Gastroesophageal sphincter (tissue), 4 donors: ENCODE measurements at places on chromosomes 2 and 18.

DNA sequence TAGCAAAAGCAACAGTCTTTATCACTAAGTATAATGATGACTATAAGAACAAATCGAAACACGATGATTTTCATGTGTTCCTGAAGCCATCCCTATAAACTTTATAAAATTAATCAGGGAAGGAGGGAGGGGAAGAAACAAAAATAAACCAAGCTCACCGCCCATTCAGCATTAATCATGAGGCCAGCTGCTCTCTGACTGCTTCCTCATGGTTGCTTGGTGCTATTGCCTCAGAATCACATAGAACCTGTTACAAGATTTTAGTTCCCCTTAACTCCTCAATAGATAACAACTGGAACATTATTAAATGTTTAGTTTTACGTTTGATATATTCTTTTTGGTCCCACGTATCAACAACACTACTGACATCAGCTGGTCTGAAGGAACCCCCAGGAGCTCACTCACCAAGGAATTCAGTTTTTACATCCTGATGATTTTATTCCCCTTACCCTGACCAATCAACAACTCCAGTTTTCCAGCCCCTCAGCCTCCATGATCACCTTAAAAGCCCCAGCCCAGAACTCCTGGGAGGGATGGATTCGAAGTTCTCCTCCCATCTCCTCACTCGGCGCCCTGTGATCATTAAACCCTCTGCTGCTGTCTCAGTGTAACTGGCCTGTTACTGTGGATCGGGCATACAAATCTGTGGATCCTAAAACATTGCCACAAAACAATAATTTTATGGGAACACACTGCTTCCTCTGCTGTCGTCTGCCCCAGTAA is 10.6 kb upstream of the HNRNPLL start:
- ATAC-seq, result no peak

DNA sequence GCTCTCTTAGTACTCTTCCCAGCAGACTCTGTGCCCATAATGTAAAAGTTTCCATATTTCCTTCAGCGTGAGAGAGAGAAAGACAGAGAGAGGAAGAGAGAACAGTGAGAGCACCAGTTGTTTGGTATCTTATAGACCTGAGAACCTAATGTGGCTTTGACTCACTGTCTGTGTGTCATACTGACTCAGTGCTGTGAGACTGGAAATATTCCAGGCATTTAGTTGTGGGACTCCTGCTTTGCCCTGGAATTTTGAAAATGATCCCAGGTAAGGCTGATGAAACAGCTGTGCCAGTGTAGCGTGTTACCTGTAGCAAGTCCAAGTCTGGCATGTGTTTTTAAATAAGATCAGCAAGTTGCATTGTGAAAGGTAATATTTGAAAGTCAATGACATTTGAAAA is 87.9 kb upstream of the KCNH7 start:
- ATAC-seq, result no peak

DNA sequence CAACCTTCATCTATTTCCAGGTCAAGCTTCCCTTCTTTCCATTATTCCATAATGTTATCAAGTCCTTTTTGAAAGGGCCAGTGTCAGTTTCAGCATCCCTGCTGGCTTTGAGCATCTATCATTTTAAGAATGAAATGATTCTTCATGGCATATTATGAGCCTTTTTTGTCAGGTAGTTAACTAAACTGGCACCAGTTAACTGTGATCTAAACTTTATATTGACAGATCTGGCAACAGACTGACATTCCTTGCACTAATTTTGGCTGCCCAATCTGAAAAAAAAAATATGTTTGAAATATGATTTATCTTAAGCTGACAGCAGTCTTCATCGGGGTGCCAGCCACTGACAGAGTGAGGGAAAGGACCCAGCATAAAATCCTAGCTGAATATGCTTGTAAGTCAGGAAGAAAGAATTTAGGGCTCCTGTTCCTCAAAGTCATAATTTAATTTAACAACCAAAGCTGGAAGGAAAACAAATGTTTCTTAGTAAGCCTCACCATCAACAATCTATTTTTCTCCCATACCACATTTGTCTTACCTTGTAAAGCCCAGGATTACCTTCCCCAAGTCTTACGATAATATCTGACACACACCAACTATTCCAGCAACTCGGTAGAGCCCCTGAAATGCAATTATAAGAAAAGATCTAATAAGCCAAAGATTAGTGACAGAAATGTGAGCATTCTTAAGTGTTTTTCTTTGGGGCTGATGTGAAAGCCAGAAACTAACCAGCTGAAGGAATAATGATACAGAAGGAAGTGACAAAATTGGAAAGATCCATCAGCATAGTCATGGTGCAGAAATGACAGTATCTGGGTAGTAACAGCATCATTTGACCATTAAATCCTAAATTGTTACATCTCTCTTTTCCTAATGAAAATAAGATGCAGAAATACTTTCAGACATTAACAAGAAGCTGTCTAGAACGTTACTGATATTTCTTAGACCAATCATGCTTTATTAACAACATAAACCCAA is 228.1 kb downstream of the RBM43 start:
- no peak for ATAC-seq

GRCh38 chr2:100809506-100809905 is 10.4 kb upstream of the NPAS2 start:
- ATAC-seq, result no peak

DNA sequence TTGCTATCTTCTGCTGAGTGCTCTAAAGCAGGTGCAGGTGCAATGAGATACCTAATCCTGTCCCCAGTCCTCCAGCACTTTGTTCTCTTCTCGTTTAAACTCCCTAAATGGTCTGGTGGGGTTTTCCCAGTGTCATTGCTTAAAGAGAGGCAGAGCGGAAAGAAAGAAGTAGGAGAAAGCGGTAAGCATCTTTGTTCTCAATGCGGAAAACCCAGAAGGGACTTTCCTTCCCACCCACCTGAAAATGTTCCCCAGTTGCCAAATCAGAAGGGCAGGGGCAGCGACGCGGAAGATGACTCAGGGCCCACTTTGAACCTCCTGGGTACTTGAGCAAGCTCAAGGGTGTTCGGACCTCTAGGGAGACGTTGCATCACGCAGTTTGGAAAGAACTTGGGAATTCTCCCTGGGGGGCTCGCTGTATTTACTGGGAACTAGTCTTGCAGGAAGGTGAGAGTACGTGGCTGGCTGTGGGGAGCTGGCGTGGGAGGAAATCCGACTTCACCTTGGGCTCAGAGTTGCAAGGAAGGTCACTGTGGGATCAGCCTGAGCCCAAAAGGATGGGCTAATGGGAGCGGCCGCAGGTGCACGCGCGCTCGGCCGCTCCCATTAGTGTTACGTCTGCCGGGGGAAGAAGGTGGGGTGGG is 589 bp upstream of the SGPP2 start:
- no peak for ATAC-seq
